Type B pancreatic cell (in vitro differentiated cells): ENCODE measurements at places on chromosomes 4 and X.

DNA sequence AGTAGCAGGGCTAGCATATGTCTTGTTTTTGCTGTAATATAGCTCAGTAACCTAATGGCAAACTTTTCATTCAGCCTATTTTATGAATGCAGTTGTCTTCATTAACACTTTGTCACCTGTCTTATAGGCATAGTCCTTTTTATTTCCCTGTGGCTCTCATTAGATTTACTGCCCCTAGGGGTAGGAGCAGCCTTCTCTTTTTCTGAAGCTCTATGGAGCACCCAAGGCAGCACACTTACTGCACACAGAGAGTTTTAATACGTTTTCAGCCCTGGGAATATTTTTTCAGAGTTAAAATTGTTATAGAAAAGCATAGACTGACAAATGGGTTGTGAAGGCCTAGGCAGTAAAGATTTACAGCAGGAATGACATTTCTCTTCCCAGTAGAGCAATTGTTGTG is 406.8 kb downstream of the TMA16 start:
- DNase-seq, result no peak

DNA sequence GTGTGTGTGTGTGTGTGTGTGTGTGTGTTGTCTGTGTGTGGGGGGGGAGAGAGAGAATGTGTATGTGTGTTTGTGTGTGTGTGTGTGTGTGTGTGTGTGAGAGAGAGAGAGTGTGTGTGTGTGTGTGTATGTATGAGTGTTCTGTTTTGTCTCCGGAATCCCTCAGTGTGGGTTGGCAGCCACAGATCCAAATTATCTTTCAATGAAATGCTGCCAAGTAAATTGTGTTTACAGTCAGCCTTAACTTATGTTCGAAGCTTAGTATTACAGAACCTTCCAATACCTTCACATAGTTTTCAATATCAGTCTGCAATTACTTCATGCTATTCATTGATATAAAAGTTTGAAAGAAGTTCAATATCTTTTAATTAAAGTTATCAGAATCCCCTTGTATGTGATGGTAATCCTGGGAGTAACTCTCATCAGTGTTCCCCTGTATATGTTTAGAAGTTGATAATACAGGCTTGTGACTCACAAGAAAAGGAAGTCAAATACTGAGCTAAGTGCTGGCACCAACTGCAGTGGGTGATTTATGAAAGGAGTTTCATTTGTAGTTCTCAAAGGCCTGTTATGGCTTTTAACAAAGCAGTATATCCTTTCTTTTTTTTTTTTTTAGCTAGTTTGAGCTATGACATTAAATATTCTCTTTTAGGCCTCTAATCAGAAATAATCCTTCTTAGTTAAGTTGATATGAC is 51.6 kb upstream of the HTR2C start:
- DNase-seq, result no peak

DNA sequence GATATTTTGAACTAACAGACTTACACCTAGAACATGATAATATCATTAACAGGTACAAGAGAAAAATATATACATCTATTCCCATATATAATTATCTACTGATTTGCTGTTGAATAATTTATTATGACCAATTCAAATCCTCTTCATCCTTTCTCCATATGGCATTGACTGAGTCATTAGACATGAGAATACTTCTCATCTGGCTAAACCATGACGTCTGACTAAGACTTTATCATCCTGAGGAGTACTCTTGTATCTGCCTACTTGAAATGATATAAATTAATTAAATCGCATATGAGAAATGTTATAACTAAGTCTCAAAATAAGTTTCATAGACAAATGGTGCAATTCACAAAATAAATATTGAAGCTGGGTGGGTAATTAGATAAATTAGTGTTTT is 67.4 kb downstream of the EMCN start:
- no peak for DNase-seq

- no peak for DNase-seq
These were observed 230.1 kb upstream of the GALNTL6 start for GRCh38 chr4:171582961-171583581.
